ENCODE measurements at places on chromosomes 4 and X.

GRCh38 chrX:103376979-103377324 is 614 bp downstream of the BEX3 start:
- no peak for DNase-seq

DNA sequence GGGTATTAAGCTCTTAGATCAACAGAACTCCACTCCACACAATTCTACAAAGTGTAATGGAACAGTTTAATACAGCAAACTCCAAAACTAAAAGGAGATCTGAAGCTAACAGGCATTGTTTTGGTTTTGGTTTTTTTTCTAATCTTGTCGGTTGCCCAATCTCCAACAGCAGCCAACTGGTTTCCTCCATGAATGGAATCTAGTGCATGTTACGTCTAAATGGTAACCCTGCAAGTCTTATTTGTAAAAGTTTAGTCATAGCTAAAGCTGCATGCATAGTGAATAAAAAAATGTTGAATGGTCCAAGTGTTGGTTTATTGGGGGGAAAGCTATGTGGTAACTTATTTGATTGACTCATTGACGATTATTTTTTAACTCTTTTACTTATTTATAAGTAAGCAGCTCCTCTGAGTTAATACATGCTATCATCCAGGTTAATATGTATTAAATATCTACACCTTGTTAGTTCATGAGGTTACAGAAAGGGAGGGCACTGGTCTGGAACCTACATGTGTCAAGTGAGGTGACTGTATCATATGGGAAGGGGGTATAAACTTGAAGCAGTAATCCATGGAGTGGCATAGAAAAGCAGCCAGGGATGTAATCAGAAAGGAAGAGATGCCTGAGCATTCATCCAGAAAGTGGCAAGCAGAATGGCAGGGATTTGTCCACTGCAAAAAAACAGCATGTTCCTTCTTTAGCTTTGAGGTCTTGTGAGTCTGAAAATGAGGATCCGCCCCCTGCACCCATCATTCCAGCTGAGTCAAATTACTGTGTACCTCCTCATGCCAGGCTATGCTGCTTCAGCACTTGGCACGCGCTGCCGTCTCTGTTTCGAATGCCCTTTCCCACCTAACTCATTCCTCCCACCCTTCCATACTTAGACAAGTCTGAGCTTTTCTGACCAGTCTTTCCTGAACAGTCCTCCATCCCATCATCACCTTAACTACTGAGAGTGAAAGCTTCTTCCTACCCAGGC is 81.7 kb downstream of the PDGFC start:
- no peak for DNase-seq

- DNase-seq = no peak
These were observed 21.7 kb downstream of the PPP2R2C start for GRCh38 chr4:6450709-6451108.

DNA sequence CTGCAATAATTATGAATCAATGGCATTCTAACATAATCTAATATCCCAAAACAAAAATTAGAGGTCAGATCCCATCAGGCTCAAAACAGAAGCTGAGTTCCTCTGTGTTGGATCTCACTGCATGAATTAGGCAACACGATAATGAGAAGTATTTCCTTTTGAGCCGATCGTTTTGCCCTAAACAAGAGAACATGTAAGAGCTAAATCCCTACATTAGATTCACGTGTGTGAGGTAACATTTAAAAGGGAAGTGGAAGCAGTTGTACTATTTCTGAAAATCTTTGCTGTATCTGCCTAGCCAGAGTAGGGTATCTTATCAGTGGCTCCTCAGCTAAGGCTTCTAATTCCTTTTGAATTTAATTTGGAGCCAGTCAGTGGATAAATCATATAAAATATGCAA is 115.6 kb downstream of the C4orf51 start:
- DNase-seq = no peak

GRCh38 chrX:40058719-40059118 is 39.0 kb downstream of the BCOR start:
- DNase-seq = no peak

DNA sequence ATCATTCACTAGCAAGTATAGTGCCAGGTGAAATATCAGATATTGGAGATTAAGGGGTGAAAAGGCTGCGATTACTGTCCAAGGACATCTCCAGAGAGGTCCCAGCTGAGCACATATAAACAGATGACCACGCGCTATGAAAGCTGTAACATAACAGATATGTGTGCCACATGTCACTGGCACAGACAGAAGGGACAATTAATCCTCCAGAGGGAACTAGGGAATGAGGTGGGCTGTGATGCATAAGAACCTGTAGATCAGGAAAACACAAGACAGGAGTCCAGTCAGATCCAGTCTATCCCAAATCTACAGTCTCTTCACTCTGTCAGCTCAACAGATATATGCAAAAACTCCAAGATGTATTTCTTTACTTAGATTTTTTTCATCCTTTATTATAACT is 157.2 kb downstream of the LDB2 start:
- DNase-seq = no peak

DNA sequence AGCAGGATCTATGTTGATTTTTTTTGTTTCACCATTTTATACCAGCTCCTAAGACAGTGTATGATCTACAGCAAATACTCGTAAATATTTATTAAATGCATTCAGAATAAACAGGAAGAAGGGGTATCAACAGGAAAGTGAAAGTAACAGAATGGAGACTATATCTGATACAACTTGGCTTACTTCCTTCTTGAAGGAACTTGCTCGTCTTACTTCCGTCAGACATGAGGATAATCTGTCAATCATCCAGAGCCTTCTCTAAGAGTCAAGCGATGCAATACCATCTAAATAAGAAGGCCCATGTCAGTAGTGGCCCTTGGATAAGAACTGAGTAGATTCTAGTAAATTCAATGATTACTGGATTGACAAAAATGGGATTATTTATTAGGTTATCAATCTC is 84.2 kb downstream of the CAMK2D start:
- DNase-seq = no peak

- no peak for DNase-seq
These were observed 9.0 kb downstream of the FBXO8 start for GRCh38 chr4:174274436-174274835.

- DNase-seq = no peak
These were observed 99.1 kb downstream of the MAML3 start for GRCh38 chr4:140054861-140055260.

DNA sequence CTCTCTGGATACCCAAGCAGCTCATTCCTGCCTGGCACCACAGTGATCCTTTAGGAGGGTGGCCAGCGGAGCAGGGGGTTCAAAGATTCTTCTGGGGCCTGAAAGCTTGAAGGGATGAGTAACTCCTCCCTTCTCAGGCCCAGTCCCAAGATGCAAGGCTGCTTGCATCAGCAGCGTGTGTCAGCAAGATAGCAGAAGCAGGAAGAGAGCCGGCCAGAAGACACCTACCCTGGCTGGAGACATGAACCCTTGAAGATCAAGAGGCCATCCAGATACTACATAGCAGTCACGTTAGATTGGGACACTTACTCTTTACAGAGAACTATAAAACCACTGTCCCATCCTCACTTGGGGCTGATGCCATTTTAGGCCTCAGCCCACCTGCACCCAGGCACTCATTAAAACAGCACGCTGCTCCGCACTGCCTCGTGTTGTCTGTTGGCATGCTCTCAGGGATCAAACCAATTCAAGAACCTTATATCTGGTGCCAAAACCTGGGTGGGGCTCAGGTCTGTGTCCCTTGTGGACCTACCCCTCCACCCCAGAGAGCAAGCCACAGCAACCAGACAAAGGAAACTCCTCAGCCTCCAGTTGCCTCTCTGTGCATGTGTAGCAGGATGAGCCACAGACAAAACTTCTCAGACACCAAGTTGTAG is 6.5 kb downstream of the UGT2B17 start:
- DNase-seq = no peak

DNA sequence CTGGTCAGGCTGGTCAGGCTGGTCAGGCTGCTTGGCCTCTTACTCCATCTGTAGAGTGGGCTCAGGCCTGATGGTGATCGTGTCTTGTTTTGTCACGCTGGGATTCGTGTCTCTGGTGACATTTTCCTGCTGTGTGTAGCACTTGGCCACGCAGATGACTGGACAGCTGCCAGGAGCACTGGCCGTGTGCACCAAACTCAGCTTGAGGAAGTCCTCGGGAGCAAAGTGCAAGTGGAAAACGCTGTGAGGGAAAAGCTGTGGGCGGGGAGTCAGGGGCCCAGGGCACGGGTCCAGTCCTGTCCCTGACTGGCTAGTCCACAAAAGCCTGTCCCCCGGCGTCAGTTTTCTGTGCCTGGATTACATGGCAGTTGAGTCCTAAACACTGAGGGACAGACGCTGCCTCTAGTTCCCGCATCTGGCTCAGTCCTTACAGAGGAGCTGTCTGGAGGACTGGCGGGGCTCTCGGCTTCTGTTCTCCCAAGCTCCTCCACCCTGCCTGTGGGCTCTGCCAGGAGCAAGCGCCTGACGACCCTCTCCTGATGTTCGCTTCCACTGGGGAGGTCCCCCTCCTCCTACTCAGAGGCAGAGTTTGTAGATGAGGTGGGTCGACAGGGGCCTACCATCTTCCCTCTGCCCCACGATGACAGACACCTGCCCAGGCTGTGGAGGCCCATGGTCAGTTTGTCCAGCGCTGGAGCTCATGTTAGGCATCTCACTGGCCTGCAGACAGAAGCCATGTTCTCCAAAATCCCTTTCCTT is 35.9 kb upstream of the GRPEL1 start:
- no peak for DNase-seq

DNA sequence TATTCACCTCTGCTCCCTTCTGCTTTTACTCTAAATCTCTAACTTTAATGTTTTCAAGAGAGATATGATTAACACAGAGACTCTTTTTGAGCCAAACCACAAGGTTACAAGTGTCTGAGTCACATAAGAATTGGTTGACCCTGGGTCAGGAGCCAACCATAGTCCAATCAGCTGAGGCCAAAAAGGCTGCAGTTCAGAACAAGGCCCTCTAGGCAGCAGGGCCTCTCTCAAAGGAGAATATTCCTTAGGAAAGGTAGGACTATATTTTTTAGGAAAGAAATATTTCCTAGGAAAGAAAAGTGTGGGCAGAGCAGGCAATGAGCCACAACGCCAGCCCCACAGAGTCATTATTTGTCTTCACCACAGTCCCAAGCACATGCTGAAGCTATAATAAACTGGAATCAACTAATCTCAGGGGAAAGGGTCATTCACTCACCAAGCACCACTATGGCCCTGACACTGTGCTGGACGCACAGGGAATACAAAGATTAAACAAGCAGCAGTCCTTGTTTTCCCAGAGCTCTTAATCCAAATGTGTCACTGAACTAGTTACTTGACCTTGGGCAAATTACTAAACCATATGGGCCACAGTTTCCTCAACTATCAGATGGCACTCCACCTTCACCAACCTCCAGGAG is 2.2 kb downstream of the ATP8A1 start:
- no peak for DNase-seq

GRCh38 chr4:25776795-25777194 is 86.0 kb downstream of the SEL1L3 start:
- no peak for DNase-seq

- no peak for DNase-seq
These were observed 1.2 kb downstream of the MSMO1 start for GRCh38 chr4:165328708-165329107.

DNA sequence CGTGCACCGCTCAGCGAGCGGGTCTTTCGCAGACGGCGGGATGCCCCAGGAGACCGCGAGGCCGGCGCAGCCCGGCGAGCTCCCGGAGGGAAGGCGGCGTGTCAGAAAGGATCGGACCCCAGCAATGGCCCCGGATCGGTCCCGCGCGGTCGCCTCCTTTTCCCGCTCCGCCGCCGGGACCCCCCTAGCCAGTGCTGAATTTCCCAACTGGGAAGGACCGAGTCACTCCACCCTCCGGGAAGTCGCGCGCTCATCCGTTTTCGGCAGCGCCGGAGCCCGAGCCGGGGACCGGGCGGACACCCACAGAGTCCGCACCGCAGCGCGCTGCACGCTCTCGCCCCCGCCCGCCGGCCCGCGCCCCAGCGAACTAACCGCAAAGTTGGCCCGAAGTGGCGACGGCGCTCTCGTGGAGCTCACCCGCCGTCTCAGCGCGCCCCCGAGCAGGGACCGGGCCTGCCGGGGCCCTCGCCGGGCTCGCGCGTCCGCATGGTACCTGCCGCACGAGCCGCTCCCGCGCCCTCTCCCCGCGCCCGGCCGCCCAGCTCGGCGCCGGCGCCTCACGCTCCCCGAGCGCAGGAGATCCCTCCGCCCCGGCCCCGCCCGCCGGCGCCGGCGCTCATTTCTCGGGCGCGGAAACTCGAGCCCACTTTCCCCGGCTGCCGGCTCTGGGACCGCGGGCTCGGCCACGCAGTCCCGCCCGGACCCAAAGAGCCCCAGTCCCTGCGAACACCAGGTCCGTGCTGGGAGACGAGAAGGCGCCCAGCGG is at the start of gene FAT1:
Gene FAT1, minus strand, starts transcription at position 565 of the 766 bp plus-strand sequence. CDS start 14,029 bp downstream, outside the sequence.
- DNase-seq = no peak

Data from activated CD8-positive, alpha-beta memory T cell treated with anti-CD3 and anti-CD28 coated beads for 48 hours (primary cell).